Left renal pelvis (tissue), 4 donors: ENCODE measurements at places on chromosomes 3 and 15.

GRCh38 chr3:195115600-195116406 is 155.2 kb downstream of the XXYLT1 start:
- DNase-seq: no peak

DNA sequence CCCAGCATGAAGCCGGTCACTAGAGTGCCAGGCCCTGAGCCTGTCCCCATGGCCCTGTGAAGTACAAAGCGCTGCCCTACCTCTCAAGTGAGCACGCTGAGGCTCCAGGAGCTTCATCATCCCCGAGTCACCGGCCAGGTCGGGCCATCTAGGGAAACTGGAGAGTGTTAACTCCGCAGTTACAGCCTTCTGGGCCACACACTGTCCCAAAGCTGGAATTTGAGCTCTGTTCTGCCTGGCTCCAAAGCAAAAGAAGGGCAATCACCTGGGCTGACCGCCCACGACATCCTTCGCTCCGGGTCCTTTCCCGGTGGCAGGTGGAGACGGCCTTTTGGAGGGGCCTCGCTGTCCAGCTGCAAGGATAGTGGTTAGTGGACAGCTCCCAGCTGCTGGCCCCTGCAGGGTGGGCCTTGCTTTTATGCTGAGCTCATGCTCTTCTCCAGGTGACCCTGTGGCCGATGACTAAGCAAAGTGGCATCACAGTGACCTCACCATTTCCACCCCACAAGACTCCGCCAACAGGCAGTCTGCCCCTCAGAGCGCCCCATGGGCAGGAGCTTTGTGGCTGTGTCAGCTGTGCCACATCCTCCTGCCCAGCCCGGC is 3.5 kb upstream of the MUC4 start:
- no peak for DNase-seq

DNA sequence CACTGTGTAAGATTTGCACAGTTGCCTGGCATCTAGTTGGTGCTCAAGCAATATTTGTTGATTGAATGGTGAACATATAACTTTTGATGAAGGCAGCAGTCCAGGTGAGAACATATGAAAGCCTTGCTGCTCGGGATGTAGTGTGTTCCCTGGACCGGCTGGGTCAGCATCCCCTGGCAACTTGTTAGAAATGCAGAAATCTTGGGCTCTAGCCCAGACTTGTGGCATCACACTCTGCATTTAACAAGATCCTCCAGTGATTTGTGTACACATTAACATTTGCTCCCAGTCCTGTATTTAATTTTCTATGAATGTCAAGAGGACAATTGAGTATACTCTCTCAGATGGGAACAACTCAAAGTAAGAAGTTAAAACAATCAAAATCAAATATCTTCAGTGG is 69.0 kb upstream of the SAMMSON start:
- DNase-seq: no peak

DNA sequence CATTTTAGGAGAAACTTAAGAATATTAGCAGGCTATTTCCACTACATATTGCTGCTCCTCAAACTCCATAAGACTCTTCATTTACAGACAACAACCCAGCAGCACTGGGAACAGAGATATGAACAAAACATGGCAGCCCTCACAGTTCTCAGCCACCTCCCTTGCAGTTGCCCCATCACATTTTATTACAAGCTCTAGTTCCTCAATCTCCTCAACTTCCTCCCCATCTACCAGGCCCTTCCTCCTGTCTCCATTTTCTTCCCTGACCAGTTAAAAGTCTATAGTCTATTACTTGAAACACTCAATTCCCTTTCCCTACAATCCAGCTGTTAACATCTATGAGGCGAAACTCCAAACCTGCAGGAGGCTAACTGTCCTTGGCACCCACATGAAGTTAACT is 412.5 kb downstream of the TBC1D5 start:
- DNase-seq: no peak

DNA sequence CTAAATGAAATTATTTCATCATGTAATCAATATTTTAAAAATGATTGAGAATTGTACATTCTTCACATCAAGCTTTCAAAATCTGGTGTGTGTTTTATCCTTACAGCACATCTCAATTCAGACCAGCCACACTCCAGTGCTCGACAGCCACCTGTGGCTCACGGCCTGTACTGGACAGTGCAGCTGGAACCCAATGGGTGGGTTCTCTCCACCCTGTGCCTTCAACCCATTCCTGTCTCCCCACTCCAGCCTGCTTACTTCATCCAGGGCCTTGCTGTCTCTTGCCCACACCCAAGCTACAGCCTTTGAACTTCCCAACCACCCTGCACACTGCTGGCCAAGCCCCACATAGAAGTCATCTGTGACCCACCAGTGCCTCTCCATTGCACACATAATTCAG is 17.6 kb downstream of the CYP19A1 start:
- DNase-seq: no peak

DNA sequence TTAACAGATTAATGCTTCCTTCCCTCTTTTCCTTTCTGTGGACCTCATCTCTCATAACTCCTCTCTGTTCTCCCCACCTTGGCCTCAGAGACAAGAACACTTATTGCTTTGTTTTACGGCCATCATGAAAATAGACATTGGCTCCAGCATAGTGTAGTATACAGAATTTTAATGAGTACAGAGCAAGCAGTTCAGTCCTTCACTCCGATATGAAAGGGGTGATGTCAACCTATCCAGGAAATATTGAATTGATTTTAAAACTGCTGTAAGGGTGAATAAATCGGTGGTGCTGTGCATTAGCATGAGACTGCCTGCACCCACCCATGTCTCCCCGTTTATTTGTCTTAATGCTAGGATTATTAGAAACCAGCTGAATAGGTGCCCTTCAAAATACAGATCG is 490.9 kb upstream of the TBL1XR1 start:
- DNase-seq: no peak
